ENCODE measurements at places on chromosomes 4 and X.

- no peak for DNase-seq
These were observed 157.8 kb downstream of the RELL1 start for GRCh38 chr4:37528166-37528885.

- DNase-seq: no peak
These were observed 29.0 kb upstream of the UGT2B4 start for GRCh38 chr4:69524706-69525105.

GRCh38 chrX:123358457-123358856 is 174.4 kb downstream of the GRIA3 start:
- no peak for DNase-seq

DNA sequence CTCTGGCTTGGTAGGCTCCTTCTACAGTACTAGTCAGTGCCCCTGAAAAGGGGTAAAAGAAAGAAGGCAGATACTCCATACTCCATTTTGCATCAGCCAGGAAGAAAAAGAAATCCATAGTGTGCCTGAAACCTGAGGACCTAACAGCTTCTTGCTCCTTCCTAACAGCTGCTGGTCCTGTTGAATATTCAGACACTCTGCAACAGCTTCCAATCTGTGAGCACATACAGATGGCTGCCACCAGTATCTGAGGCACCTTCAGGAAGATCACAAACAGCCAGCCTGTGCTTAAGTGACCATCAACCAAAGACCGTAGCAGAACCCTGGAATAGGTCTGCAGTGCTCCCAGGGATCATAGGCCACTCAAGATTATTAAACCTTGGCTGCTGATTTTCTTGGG is 4.3 kb downstream of the GIMD1 start:
- no peak for DNase-seq

DNA sequence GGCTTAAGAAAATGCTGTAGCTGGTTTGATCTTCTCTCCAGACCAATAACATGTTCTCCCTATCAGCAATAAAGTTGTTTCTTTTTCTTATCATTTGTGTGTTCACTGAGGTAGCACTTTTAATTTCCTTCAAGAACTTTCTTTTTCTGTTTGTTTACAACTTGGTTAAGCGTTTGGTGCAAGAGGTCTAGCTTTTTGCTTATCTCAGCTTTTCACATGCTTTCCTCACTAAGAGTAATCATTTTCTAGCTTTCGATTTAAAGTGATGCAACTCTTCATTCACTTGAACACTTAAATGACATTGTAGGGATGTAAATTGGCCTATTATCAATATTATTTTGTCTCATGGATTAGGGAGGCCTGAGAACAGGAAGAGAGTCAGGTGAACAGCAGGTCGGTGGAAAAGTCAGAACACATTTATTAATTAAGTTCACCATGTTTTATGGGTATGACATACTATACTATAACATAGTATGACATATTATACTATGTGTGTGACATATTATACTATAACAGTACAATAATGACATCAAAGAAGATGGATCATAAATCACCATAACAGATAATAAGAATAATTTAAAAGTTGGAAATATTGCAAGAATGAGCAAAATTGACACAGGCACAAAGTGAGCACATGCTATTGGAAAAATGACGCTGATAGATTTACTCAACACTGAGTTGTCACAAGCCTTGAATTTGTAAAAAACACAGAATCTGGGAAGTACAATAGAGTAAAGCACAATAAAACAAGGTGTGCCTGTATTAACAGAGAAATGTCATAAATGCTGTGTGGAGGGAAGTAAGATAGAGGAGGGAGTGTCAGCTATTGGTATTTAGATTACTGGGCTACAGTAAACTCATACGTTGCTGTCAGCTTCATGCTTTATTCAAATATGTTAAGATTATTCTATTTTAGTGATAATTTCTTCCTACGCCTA is 218.6 kb upstream of the SLC7A11 start:
- no peak for DNase-seq

DNA sequence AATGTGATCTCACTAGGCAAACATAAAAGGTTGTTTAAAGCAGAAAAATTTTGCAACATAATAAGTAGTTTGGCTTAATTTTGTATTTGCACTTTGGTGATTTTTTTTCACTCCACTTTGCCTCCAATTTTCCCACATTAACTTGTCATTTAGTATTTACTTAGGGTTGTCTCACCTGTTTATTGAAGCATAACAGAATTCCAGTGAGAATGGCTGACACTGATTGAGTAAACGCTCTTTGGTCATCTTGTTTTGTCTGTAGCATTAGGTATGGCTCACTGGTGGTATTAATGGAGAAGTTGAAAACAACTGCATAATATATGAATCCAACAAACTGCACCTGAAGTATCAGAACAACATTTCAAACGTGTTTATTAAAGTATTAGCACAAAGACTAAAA is 799.5 kb upstream of the ADGRL3 start:
- DNase-seq: no peak

DNA sequence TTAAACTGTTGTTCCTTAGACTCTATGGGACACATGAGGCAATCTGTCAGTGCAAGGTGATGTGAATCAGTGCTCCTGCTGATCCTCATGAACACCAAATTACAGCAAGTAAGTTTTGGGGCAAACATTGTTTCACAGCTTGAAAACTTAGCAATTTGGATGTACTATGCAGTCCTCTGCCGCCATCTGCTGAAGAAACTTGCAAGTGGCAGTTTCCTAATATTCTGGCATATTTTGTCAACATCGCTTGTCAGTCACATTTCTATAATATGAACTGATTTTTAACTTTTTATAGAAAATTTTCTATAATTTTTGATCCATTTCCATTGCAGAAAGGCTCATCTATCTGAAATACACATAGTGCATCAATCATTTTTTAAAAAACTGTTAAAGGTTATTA is 56.3 kb downstream of the ZAR1 start:
- DNase-seq: no peak

- DNase-seq: no peak
These were observed 7.2 kb upstream of the DDX60L start for GRCh38 chr4:168487282-168488035.

- no peak for DNase-seq
These were observed 45.1 kb downstream of the VSIG4 start for GRCh38 chrX:65994519-65995506.

GRCh38 chr4:184849185-184849584 is 23.4 kb upstream of the ACSL1 start:
- no peak for DNase-seq

- no peak for DNase-seq
These were observed 637.5 kb upstream of the SLIT2 start for GRCh38 chr4:19614171-19614570.

GRCh38 chrX:40552768-40553167 is 28.0 kb upstream of the ATP6AP2 start:
- no peak for DNase-seq

- DNase-seq: no peak
These were observed 654.5 kb downstream of the TLL1 start for GRCh38 chr4:166527500-166527899.

DNA sequence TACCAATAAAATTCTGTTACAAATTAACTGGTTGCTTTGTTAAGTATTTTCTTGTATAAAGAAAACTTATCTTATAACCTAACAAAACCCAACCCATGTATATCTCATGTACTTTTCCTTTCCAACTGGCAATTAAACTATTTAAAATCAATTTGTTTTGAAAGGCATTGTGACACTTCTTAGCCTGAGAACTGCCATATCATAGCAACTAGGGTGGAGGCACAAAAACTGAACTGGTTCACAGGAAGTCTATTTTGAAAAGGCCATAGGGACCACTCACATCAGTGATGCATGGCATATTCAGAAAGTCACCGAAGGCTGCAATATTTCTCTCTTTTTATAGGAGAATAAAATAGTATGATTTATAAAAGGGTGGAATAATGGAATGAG is 40.5 kb upstream of the ARSJ start:
- no peak for DNase-seq

- DNase-seq: no peak
These were observed 9.8 kb upstream of the SLC2A9 start for GRCh38 chr4:10030972-10031667.

DNA sequence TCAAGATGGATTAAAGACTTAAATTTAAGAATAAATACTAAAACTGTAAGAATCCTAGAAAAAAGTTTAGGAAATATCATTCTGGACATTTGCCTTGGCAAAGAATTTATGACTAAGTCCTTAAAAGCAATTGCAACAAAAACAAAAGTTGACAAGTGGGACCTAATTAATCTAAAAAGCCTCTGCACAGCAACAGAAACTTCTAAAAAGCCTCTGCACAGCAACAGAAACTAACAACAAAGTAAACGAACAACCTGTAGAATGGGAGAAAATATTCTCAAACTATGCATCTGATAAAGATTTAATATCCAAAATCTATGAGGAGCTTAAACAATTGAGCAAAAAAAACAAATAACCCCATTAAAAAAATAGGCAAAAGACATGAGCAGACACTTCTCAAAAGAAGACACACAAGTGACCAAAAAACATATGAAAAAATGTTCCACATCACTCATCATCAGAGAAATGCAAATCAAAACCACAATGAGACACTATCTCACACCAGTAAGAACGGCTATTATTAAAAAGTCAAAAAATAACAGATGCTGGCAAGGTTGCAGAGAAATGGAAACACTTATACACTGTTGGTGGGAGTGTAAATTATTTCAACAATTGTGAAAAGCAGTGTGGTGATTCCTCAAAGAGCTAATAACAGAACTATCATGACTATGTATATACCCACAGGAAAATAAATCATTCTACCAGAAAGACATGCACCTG is 5.5 kb upstream of the OPRPN start:
- DNase-seq: no peak

- DNase-seq: no peak
These were observed 151.9 kb upstream of the RPS6KA3 start for GRCh38 chrX:20418379-20419150.

DNA sequence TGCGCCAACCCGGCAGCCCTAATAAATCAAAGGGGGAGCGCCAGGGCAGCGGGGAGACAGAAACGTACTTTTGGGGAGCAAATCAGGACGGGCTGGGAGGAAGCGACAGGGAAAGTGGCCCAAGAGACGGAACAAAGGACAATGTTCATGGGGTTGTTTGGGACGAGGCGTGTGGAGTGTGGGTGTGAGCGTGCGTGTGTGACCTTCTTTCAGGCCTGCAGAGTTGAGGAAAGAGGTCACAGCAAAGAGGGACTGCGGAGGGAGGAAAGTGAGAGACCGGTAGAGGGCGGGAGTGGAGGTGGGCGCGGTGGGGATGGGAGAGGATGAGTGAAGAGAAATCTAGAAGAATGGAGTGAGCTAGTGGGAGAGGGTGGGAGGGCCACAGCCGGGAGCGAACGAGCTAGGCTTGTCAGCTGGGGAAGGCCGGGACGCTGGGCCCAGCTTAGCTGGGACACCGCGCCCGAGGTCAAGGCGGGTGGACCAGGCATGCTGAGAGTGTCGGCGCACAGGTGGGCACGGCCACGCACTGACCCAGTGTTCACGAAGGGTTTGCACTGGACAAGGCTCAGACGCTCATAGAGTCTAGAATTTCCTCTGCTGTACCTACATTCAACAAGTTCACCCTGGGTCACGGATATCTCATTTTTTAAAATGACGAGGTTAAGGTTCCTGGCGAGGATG is 14.7 kb upstream of the PITX2 start:
- no peak for DNase-seq

DNA sequence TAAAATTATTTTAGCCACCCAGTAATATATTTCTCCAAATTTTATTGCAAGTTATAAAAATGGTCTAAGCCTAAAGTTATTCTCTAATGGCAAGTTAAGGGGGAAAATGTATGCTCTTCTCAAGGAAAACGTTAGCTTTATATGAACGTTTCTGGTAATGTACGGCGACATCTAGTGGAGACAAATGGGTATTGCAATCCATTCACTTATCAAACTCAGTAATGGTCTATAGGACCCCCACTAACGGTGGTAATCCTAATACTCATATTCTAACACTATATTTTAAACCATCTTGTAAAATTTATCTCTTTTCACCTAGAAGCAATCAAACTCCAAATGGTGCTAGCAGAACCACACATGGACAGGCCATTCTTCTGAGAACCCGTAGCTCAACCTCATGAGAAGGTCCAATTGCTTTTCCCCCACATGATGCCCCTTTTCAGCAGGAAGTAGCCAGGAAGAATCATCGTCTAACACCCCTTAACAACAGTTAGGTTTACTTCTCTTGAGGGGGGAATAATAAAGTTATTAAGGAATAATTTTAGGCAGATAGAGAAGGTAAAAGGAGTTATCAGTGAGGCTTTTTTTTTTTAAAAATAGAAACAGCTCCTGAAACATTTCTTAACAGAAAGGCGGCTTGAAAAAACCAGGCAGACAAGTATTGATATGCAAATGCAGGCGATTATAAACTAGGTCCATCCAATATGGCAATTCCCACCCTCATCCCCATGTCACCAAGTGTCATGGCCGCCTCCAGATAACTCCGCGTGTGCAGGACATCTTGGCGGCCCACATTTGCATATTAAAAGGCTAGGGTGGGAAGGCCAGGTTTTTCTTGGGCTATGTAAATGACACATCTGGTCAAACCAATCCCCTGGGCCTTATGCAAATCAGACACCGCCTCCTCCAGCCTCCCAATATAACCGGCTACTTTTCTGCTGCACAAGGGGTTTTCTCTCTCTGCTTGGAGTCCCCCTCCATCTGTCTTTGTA is 35.0 kb downstream of the NUDT11 start:
- no peak for DNase-seq

DNA sequence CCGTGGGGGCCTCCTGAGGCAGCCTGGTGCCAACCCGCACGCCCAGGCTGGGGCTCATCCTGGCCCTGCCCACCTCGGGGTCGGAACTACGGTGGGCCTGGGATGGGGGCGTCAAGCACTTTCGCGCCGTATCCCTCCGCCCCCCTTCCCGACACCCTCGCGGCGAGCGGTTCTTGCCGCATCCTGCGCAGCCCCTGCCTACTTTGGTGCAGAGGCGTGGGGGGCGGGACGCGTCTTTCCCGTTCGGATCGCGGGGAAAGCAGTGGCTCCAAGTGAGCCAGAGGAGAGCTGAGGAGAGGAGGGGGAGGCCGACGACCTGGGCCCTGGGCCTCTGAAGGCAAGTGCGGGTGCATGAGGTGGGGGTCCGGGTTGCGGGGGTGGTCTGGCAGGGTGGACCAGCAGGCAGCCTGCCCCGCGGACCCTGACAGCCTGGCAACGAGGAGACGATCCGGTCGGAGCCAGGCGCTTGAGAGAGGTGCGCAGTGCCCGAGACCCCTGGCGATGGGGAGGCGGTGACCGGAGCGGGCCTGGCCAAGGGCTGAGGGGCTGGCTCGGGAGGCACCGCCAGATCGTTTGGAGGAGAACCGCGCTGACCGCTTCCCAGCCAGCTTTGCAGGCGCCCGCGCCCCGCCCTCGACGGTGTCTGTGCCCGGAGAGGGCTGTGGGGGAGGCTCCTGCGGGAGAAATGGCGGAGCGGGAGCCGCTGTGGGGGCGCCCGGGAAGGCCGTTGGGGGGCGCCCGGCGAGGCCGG is at the start of gene GPRASP2:
TSS of gene GPRASP2 (plus strand) at position 233 of the 751 bp plus-strand sequence. CDS start 2,422 bp downstream, outside the sequence.
- DNase-seq: no peak

DNA sequence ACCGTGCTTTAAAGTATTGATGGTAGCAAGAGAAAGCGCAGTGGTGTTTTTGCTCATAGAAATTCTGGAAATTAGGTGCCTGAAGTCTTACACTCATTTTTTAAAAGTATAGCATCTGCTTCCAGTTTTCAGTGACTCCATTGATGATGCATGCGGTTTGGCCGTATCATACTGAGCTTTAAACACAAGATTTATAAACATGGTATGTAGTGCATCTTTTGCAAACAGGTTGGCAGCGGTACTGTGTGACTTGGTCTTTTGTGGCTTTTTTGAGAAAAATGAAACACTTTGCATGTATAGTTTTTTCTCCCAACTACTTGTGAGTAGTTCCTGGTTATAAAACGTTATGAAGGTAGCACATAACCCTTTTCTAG is 2.0 kb downstream of the DDX3X start:
- DNase-seq: no peak

All from activated CD4-positive, CD25-positive, alpha-beta regulatory T cell treated with anti-CD3 and anti-CD28 coated beads, Interleukin-2, amount 50 U/mL, for 16 hours (primary cell).